ENCODE measurements at places on chromosomes 16 and 17. TPM values are rescaled to one million over a fixed set of nuclear protein-coding genes. Genes with fewer than 3 reads are reported as not detected.
A peak's percentile ranks its signal among the peaks of the same experiment; 100 is the strongest.

- DNase-seq = no peak
Measured at GRCh38 chr17:36034127-36034526, 16.4 kb upstream of the CCL23 start.

DNA sequence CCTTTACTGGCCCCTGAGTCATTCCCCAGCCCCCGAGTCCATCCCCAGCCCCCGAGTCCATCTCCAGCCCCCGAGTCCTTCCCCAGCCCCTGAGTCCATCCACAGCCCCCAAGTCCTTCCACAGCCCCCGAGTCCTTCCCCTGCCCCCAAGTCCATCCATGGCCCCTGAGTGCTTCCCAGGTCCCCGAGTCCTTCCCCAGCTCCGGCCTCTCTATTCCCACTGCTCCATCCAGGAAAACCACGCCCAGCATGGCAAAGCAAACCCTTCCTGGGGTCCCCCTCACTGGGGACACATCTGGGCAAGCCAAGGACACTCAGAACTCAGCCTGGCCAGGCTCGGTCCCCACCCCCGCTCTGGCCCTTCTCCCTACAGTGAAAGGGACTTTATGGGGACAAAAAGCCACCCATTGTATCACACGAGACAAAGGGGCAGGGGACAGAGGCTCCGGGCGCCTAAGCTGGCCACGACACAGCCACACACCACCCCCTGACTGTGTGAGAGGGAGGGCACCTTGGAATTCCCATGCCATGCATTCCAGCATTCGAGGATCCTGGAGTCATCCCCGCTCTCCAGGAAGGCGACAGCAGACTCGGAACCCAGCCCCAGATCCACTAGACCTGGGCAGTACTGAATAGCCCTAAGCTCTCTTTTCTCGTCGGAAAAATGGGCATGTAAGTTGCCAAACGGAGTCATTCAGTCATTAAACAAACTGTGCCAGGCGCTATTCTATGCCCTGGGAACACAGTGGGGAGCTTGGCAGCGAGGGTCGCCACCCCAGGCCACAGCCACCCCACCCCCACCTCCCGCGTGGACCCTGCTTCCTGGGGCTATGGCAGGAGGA is 14.0 kb downstream of the PLLP start:
- DNase-seq = no peak

GRCh38 chr16:53545433-53545832 is 42.4 kb upstream of the AKTIP start:
- no peak for DNase-seq

JPH3 gene
- 0.82 TPM for polyA plus RNA-seq

KRTAP2-3 gene
- not detected for polyA plus RNA-seq

HEATR9 gene
- polyA plus RNA-seq = 0.03 TPM

GRCh38 chr17:75769536-75769935 is 4.5 kb upstream of the GALK1 start:
- DNase-seq = no peak

DNA sequence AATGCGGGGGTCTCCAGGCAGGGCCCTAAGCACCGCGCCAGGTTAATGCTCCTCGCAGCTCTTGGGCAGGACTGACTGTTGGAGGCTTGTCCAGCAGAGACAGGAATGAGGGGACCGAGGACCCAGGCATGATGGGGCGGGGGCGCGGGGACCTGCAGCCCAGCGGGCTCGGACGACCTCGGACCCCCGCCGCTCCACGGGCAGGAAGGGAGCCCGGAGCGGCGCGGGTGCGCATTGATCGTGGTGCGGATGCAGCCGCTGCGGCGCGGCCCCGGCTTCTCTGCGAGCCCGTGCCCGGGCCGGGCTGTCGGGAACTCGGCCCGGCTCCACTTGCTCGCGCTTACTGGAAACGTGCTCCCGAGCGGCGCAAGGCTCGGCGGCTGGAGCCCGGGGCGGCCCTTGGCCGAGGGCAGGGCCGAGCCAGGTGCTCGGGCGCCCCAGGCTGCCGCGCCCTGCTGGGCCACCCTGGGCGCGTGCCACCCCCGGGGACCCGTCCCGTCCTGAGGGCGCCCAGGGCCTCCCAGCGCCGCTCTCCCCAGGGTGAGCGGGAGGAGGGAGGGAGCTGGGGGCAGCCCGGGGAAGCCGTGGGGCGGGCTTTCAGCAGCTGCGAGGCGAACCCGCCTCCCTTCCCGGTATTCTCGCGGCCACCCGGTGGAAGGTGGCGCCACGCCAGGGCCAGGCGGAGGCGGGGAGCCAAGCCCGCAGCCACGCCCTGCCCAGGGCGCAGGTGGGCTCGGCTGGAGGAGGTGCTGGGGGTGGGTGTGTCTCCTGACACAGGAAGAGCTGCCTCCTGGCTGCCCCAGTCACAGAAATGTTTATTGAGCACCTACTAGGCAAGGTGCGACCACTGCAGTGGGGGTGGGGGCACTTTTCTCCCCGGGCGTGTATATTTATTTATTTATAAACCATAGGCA is 45.9 kb downstream of the SOCS3 start:
- peak; percentile 73 for DNase-seq

- DNase-seq = no peak
Measured at GRCh38 chr17:65514082-65514481, 47.4 kb downstream of the AXIN2 start.

- DNase-seq = no peak
Measured at GRCh38 chr16:67016681-67017420, 12.1 kb upstream of the CBFB start.

DNA sequence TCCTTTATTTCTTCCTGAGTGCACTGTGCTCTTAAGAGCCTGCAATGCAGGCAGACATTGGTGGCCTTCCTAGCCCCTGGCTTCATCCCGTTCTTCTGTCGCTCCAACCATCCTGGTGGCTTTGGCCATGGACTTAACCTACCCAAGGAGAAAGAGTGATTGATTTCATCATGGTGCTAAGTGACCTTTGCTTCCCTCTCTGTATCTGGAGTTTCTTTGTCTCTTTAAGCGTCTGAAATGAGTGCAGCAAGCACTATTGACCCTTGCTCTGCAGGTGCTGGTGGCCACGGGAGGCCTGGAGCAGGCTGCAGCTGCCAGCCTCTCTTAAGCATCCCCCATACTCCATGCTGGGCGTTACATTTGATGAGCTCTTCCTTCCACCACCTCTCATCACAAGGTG is 60.5 kb downstream of the RAP1GAP2 start:
- no peak for DNase-seq

ITGAL gene
- 10.6 TPM for polyA plus RNA-seq
